ENCODE measurements at places on chromosomes 13 and 19. TPM values are rescaled to one million over a fixed set of nuclear protein-coding genes. Genes with fewer than 3 reads are reported as not detected.

- no peak for DNase-seq
Observed at GRCh38 chr19:39128516-39129079, 3.0 kb downstream of the PAK4 start.

GRCh38 chr13:112071102-112071722 lies 4.3 kb downstream of the SOX1 start:
- DNase-seq, result no peak

GRCh38 chr19:54208784-54209057 lies 8.1 kb downstream of the RPS9 start:
- peak; percentile 44 for DNase-seq

The ZNF626 gene
- 4.9 TPM for total RNA-seq

The VSTM2B gene
- total RNA-seq, result not detected
